Activated naive CD4-positive, alpha-beta T cell treated with anti-CD3 and anti-CD28 coated beads, Interleukin-2, amount 50 U/mL, for 16 hours (primary cell): ENCODE measurements at places on chromosomes 12 and 14.

DNA sequence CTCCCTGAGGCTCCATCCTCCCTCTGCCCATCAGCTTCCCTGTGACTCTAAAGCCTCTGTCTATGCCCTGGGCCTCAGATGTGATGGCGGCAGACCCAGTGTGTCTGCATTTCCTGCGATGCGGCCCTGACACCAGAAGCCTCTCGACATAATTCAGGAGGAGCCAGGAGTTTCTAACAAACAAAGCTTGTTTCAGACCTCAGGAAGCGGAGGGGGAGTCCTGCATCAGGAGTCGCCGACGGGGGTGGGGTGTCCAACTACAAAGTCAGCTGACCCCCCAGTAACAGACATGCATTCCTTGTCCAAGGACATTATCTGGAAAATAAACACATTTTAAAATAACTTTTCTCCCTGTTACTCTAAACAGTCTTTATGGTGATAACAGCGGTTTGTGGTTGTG is 167.5 kb downstream of the DPF3 start:
- no peak for DNase-seq

GRCh38 chr14:26841920-26842741 is 244.3 kb upstream of the NOVA1 start:
- DNase-seq, result no peak

- DNase-seq, result no peak
These were observed 7.4 kb upstream of the IKZF4 start for GRCh38 chr12:56013482-56013881.

- DNase-seq, result no peak
These were observed 304.4 kb upstream of the RTL1 start for GRCh38 chr14:101207897-101208296.

- no peak for DNase-seq
These were observed 283.2 kb downstream of the FBXL14 start for GRCh38 chr12:1311145-1311544.

GRCh38 chr12:49921936-49922335 is 18.2 kb upstream of the FAIM2 start:
- no peak for DNase-seq

- no peak for DNase-seq
These were observed 1.7 kb upstream of the GPD1 start for GRCh38 chr12:50102131-50102531.

- DNase-seq, result no peak
These were observed 117.0 kb downstream of the EGLN3 start for GRCh38 chr14:33833706-33834465.

DNA sequence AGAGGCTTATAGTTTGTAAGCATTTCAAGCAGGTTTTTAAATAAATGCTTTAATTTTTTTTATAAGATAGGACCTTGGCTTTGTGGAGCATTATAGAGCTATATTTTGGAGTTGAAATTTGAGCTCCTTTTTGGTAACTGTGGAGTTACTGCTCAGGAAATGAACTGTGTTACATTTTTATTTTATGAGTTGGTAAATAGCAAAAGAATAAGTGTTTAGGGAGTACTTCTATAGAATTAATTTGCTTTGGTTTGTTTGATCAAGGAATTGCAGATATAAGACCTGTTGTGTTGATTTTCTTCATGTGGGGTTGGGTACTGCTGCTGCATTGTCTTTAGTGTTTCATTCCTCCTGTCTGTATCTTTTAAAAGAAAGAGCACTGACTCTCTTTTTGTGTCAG is 3.5 kb downstream of the ATP2A2 start:
- no peak for DNase-seq
